ENCODE measurements at places on chromosomes 12 and 14.

GRCh38 chr12:46572644-46573346 lies 200.2 kb upstream of the SLC38A2 start:
- DNase-seq: no peak

GRCh38 chr12:94623161-94623920 lies 27.0 kb downstream of the TMCC3 start:
- no peak for DNase-seq

DNA sequence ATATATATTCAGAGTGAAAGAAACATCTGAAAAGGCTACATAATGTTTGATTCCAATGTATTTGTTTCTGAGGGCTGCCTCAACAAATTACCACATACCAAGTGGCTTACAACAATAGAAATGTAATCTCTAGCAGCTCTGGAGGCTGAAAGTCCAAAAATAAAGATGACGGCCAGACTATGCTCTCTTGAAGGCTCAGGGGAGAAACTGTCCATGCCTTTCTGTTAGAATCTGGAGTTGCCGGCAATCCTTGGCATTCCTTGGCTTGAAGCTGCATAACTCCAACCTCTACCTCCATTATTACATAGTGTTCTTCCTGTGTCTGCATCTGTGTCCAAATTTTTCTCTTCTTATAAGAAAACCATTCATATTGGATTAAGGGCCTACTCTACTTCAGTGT lies 68.1 kb upstream of the PLEKHG7 start:
- peak; percentile 35 for DNase-seq

- no peak for DNase-seq
Measured at GRCh38 chr14:91088585-91089235, 25.2 kb upstream of the DGLUCY start.

DNA sequence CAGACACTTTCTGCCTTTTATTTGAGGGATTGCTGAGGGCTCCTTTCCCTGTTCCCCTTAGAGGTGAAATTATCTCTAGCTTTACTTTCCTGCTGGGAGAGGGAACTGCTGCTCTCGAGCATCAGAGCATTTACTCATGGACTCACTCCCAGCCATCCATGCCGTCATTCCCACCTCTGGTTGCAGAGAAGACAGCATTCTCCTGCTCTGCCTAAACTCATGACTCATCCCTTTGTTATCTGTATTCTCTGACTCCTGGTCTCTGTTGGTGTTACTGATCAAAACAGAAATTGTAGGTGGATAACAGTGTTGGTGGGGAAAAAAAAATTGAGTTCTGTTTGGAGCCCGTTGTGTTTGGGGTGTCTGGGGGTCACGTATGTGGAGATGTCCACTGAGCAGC lies 159.3 kb downstream of the TTC8 start:
- DNase-seq: peak; percentile 74

DNA sequence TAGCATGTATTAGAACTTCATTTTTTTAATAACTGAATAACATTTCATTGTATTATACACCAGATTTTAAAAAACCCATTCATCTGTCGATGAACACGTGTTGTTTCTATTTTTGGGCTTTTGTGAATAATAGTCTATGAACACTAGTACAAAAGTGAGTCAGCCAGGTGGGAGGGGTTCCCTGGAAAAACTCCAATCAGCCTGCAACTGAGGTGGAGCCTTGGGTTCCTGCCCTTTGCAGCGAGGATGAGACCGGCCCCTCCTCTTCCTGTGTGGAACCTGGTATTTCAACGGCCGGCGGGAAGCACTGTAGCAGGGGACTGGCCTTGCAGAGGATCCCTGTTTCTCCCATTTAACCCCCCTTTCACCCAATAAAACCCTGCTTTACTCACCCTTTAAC lies 56.1 kb downstream of the LMNTD1 start:
- DNase-seq: no peak

- DNase-seq: no peak
Measured at GRCh38 chr14:78512021-78512420, 341.8 kb downstream of the NRXN3 start.

GRCh38 chr12:100555722-100556121 lies 17.8 kb upstream of the GAS2L3 start:
- peak; percentile 54 for DNase-seq

GRCh38 chr14:63290741-63291430 lies 27.8 kb downstream of the GPHB5 start:
- peak; percentile 54 for DNase-seq

- no peak for DNase-seq
Measured at GRCh38 chr12:113202300-113203075, 17.0 kb downstream of the RITA1 start.

- no peak for DNase-seq
Measured at GRCh38 chr12:14743061-14743460, 46.7 kb upstream of the GUCY2C start.

GRCh38 chr12:104201238-104202001 lies 14.2 kb upstream of the TXNRD1 start:
- peak; percentile 81 for DNase-seq

GRCh38 chr14:19851365-19851764 lies 23.6 kb upstream of the OR4K2 start:
- peak; percentile 5 for DNase-seq

- no peak for DNase-seq
Measured at GRCh38 chr12:124750149-124750656, 113.5 kb downstream of the SCARB1 start.

- no peak for DNase-seq
Measured at GRCh38 chr12:117017807-117018206, 81.4 kb downstream of the TESC start.

- DNase-seq: no peak
Measured at GRCh38 chr12:65628061-65628460, 196.2 kb upstream of the HMGA2 start.

DNA sequence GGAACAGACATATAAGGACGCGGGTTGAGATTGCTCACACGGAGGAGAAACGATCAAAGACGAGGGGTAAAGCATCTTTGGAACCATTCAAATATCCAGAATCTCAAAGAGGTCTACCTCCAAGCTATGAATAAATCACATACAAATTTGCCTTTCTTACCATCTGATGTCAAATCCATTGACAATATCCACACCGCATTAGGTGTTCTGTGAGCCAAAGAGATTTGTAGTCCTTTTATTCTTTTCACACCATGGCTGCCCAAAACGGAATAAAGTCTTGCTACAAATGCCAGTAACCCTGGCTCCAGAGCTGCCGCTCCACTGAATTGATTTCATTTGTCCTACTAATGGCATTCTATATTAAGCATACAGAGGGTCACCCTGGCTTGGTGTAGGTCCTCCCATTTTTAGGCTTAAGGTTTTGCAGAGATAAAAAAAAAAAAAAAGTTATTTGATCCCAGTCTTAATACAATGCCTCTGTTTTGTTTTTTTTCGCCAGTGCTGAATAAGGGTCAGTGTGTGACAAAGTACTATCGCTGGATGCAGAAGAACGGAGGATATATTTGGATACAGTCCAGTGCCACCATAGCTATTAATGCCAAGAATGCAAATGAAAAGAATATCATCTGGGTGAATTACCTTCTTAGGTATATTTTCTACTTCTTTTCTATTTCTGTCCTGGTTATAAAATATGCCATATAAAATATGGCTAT lies 157.3 kb downstream of the EGLN3 start:
- no peak for DNase-seq

- peak; percentile 54 for DNase-seq
Measured at GRCh38 chr12:92619730-92620684, 82.8 kb upstream of the PLEKHG7 start.

DNA sequence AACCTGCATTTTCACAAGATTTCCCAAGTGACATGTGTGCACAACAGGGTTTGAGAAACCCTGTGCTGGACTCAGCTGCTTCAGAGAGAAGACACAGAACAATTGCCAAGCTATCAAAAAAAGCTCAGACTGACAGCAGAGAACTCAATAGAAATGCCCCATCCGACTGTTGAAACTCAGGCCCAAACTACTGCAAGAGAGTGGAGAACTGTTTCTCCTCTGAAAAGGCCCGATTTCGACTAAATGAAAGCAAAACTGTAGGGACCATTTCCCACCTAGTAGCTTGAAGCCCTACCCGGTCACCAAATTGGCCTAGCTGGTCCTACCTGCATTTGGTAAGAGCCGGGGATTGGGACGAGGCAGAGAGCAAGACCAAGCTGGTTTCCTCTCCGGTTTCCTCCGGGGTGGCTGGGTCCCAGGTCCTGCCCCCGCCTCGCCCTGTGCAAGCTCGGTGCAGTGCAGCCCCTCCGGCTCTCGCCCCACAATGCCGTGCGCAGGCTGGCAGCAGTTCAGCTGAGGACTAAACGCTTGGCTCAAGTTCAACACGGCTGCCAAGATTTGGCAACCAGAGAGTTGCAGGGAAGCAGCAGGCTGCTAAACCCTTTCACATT lies 1180.6 kb downstream of the VRK1 start:
- DNase-seq: no peak

GRCh38 chr14:64826333-64826732 lies 53.4 kb downstream of the SPTB start:
- DNase-seq: no peak

DNA sequence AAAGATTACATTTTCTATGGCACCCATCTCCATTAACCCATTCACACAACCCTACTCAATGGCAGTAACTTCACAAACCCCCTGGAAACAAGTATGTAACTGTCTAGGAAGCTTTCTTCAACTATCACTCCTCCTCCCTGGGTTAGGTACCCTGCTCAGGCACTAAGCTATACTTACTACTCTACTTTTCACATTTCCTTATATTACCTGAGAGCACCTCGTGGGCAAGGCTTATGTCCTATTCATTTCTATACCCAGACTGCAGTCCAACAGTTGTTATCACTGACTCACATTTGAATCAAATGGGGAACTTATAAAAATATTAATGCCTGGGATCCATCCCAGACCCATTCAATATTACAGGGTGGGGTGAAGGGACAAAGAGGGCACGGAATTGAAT lies 4.6 kb downstream of the PAWR start:
- no peak for DNase-seq

- DNase-seq: peak; percentile 14
Measured at GRCh38 chr14:23093991-23094665, 808 bp downstream of the ACIN1 start.

- no peak for DNase-seq
Measured at GRCh38 chr12:111339321-111339938, 29.5 kb downstream of the PHETA1 start.

- no peak for DNase-seq
Measured at GRCh38 chr14:89625731-89626232, 208.7 kb upstream of the FOXN3 start.

DNA sequence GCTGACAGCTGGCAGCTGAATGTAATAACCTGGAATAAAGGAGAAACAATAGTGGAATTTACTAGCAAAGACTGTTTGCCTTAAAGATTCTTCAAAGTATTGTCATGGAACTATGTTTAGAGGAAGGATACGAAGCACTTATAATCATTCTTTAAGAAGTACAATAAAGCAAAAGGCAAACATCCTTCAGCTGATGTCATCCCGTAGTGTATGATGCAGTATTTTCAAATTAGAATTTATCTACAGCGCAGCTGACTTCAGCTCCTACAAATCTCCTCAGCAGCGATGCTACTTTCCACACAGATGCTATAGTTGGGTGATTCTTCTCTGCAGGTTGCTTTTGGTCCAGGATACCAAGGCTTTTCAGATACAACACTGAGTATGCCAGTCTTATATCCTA lies 31.5 kb downstream of the CLEC1A start:
- DNase-seq: no peak

GRCh38 chr14:63752449-63753169 lies 24.7 kb upstream of the SGPP1 start:
- peak; percentile 79 for DNase-seq

GRCh38 chr12:51746416-51746815 lies 102.1 kb downstream of the FIGNL2 start:
- no peak for DNase-seq

DNA sequence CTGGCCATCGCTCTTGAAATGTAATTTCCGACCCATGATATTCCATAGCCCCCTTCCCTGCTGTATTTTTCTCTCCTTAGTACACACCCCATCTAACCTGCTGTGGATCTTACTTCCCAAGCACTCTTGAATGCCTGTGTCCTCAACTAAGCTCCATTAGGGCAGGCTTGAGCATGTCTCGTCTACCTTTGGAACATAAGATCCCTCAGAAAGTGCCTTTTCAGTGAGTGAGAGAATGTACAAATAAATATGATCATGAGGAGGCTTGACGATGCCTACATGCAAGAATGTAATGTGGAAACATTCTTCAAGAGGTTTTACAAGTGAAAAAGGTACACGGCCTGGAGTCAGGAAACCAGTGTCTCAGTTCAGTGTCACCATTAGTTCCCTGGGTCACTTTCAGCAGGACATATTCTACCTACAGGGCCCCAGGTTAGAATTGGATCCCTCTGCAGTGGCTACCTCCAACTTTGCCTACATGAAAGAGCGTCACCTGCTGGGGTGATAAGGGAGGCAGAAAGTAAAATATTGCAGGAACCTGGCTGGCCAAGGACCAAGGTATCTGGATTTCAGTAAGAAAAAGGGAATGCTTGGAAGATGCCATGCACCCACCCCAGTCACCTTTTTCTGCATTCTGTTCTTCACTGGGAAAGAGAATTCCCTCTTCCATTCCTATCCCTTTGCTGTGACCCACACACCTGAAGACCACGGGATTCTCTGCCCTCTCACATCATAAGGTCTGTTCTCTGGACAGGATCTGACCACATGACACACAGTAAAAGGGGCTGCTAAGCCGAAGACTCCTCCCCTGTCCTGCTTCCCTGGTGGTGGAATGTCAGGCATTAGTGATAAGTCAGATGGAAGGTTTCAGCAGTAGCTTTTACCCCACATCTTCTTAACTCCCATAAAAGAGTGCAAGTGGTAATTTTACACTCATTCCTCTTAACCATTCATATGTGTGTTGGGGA lies 24.6 kb upstream of the SERPINA1 start:
- peak; percentile 24 for DNase-seq

GRCh38 chr12:12859690-12860089 lies 31.7 kb upstream of the GPRC5A start:
- DNase-seq: no peak

DNA sequence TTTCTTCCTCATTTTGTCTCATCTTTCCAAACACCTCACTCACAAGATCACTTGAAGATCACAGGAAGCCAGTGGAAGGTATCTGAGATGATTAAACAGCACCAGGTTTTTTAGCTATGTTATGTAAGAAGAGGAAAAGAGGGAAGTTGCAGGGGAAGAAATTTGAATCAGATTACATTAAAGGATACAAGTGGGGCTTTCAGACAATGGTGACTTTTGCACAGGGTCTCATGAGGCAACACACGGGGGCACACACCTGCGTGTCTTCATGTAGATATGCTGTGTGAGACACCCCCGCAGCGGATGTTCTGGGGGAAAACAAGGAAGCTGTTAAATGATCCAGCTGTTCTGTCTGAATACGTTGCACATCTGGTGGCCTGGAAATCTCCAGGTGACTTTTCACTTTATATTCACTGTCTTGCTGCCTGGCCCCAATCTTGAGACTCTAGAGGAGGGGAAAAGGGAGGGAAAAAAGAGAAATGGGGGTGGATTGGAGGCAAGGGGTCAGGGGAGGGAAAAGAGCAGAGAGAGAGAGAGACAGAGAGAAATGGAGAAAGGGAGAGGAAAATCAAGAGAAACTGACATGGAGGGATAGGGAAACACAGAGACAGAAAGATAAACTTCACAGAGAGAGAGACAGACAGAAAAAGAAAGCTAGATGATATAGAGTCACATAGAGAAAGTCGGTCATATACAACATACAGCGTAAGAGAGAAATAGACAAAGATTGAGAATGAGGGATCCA lies 36.3 kb upstream of the PPP1CC start:
- DNase-seq: no peak

- no peak for DNase-seq
Measured at GRCh38 chr14:70282666-70283065, 76.8 kb downstream of the COX16 start.

All from cardiac fibroblast (primary cell).